T1000 (cell line): ENCODE measurements at places on chromosomes 2 and 18.

GRCh38 chr18:60493066-60493465 lies 120.5 kb upstream of the MC4R start:
- DNase-seq = no peak

GRCh38 chr2:49490710-49491109 lies 336.4 kb upstream of the FSHR start:
- DNase-seq = no peak

DNA sequence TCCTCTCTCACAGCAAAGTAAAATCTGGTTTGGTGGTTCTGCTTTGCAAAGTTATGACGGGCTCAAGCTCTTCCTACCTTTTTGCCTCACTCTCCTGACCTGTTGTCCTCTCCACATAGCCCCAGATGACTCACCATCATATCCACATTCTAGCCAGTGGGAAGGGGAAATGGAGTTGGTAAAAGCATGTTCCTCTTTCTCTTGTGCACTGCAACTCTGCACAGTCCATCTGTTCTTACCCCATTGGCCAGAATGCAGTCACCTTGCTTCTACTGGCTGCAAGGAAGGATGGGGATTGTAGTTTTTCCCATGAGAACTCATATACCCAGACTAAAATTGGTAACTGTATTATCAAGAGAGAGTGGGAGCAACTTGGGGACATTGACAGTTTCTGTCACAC lies 50.4 kb upstream of the SMIM21 start:
- DNase-seq = no peak

DNA sequence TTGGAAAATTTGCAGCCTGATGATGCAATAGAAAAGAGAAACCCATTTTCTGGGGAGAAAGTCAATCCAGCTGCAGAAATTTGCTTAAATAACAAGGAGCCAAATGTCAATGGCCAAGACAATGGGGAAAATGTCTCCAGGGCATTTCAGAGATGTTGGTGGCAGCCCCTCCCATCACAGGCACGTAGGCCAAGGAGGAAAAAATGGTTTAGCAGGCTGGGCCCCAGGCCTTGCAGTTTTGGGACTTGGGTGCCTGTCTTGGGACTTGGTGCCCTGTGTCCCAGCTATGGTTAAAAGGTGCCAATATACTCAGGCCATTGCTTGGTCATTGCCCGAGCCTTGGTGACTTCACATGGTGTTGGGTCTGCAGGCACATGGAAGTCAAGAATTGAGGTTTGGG lies 368.2 kb downstream of the ERBB4 start:
- DNase-seq = no peak

GRCh38 chr18:39911716-39912115 lies 2043.3 kb upstream of the PIK3C3 start:
- DNase-seq = no peak

- no peak for DNase-seq
These were observed 148.7 kb downstream of the TPO start for GRCh38 chr2:1561811-1562421.

DNA sequence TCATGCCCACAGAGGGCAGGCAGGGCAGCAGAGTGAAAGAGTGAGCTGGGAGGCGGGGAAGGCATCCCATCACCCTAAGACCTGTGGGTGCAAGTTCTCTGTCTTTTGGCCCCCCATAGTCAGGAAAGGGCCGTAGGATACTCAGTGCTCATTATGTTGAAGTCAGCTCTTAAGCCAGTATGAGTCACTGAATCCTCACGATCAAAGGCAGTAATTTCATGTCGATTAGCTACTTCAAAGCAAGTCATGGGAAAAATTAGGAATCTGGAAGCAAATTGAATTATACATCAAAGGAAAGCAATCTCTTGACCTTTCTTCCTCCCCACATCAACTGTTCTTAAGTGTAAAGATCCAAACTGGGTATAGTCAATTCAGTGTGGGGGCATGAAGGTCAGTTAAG lies 178.9 kb downstream of the FHOD3 start:
- DNase-seq = no peak

DNA sequence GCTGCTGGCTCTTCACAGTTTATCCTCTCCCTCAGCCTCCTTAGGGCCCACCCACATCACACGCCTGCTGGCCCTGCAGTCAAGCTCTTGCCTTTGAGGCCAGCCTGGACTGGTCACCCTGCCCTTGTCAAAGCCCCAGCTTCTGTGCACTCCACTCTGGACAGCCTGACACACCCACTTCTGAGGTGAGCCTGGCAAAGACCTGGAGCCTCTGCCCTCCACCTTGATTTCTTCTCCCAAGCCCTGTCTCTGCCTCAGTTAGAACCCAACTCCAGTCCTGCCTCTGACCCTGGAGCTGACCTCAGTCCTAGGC lies 37.0 kb upstream of the TAF1B start:
- DNase-seq = no peak

DNA sequence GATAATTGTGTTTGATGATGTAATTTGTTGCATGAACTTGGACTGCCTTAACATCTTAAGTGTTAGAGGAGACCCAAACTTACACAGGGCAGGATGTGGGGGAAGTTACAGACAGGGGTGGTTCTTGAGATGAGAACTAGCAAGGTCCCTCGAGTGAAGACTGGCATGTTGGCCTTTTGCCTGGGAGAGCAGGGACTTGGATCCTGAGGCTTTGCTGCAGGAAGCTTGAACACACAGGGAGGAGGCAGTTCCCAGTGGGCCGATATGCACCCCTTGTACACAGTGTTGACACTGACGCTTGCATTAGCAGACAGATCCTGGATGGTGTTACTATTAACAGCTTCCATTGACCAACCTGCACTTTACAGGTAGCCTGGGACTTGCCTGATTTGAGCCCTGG lies 47.5 kb downstream of the CHRNA1 start:
- DNase-seq = no peak
